ENCODE measurements at places on chromosomes 1 and 21. TPM values are rescaled to one million over a fixed set of nuclear protein-coding genes. Genes with fewer than 3 reads are reported as not detected.

Gene PRELP
- 4.9 TPM for total RNA-seq

Gene PER3
- total RNA-seq: 18.8 TPM

Gene TRAF3IP3
- not detected for total RNA-seq

Gene RXRG
- under 0.01 TPM for total RNA-seq

Gene FNDC10
- 0.50 TPM for total RNA-seq

Gene PRAMEF25
- total RNA-seq: not detected

Gene SLC1A7
- total RNA-seq: 0.33 TPM

Gene CA14
- not detected for total RNA-seq

Gene KCNA2
- under 0.01 TPM for total RNA-seq

Gene LHX8
- not detected for total RNA-seq

Gene HMGCS2
- total RNA-seq: not detected

Gene UTS2
- total RNA-seq: not detected

All from fibroblast of lung (primary cell).